Activated CD4-positive, alpha-beta T cell treated with anti-CD3 and anti-CD28 coated beads, Interleukin-2, amount 50 U/mL, for 24 hours (primary cell): ENCODE measurements at places on chromosomes 5 and 9.

DNA sequence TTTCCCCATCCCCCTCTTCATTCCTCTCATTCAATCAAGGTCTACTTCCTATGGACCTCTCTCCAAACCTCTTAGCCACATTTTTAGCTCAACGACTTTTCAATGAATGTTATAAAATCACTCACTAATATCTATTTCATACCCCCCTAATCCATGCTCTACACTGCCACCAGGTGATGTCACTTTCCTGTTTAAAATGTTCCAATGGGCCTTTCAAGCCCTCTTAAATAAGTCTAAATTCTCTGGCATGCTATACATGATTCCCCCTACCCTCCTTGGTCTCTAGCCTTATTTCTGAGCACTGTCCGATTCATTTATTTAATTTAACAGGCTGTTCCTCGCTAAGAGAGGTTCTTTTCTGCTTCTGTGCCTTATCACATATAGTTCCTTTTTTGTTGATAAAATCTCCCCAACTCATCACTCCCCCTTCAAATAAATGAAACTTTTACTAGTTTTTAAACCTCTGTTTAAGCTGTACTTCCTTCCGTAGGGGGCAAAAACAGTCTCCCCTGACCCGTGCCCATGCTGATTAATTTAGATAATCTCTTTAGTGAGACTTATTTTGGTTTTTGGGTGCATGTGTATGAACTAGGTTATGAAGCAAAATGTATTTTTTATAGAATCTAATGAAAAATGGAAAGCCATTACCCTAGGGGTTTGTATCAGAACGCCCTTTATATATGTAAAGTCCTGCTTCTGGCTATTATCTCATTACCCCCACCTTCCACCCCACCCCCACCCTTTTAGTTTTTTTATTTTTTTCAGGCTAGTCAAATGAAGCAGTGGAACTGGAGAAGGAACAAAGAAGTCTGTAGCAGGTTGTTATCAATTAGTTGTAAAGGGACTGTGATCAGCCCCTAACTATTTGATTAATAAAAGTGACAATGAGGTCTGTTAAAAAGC lies 9.0 kb downstream of the ABHD17B start:
- DNase-seq: no peak

GRCh38 chr5:169182797-169183196 lies 118.1 kb downstream of the SLIT3 start:
- DNase-seq: no peak

- DNase-seq: no peak
Measured at GRCh38 chr5:119080936-119081335, 10.0 kb downstream of the DMXL1 start.

DNA sequence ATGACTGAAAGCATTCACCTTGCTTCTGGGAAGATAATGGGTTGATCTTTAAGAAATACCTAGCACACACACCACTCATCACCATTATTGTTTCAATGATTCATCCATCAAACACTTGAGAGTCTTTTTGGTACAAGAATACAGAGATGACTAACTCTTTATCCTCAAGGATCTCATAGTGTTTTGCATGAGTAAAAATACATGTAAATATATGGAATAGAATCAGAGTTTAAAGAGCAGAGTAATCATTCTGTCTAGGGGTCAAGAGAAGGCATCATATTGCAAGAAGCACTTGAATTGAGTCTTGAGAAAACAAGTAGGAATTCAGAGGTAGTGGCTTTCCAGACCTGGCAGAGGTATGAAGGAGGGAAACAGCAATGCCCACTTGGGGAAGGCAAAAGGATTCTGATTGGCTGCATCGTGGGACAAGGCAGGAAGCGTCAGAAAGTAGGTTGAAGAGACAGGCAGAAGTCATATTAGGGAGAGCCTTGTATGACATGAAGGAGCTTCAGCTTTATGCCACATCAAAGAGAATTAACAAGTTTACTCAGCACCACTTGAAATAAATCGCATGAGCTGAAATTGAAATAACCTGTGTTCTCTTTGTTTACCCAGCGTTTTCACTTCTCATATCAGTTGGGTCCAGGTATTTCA lies 542.5 kb downstream of the TLE1 start:
- DNase-seq: no peak

GRCh38 chr5:4405614-4406219 lies 734.4 kb upstream of the ADAMTS16 start:
- no peak for DNase-seq

GRCh38 chr9:112273876-112274275 lies 59.5 kb downstream of the PTBP3 start:
- no peak for DNase-seq

DNA sequence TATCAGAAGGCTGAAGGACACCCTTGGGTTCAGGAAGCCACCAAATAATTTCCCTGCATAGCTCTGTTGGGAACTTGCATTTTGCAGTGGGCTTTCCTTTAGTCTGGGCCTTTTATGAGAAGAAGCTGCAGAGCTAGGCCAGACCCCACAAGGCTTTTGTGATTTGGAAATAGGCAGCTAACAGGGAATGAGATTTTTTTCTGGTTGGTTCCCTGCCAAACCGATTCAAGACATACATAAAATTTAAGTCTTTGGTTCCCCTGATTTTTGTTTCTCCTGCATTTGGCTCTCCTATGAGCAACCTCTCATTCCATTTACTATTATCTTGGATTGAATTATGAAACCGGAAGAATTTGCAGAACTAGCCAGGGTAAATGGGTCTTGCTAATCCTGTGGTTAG lies 81.5 kb upstream of the PTCH1 start:
- DNase-seq: no peak

- no peak for DNase-seq
Measured at GRCh38 chr5:66851306-66851705, 255.1 kb downstream of the MAST4 start.

DNA sequence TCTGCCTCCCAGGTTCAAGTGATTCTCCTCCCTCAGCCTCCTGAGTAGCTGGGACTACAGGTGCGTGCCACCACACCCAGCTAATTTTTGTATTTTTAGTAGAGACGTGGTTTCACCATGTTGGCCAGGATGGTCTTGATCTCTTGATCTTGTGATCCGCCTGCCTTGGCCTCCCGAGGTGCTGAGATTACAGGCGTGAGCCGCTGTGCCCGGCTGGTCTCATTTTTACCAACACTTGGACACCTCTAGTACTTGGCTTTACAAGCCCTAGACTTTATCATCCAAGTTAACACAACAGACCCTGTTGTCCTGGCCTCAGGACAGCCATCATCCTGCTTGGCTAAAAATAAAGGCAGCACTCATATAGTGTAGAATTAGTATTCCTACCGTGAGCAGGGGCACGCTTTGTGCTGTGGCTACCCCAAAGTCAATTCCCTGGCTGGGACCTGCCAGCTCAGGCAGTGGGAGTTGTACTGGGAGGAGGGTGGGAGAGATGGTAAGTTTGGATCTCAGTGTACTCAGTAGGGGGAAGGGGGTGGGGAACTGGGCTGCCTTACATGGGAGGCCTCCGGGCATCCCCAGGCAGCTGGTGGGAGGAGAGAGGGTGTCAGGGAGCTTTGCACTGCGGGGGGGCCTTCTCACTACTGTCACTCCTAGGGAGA lies 6.6 kb downstream of the PDZD2 start:
- no peak for DNase-seq

DNA sequence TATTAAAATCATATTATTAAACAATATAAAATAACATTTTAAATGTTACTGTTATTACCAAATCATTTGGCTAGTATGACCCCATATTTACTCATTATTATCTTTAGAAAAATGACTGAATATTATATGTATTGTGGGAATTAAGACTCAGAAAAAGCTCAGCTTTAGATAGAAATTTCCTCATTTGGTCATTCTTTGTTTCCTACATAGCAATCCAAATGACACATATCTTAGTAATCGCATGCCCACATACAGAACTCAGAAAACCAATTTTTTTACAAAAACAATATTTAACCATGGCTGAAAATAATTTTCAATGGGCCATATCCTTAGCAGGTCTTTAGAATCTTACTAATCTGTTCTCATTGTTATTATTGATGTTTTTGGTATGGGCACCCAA lies 53.8 kb upstream of the TSLP start:
- no peak for DNase-seq

GRCh38 chr5:54860321-54860720 lies 125.1 kb downstream of the ESM1 start:
- DNase-seq: no peak

GRCh38 chr5:176809544-176810080 lies 747 bp upstream of the UNC5A start:
- no peak for DNase-seq

GRCh38 chr9:137186385-137186784 lies 2.0 kb downstream of the ANAPC2 start:
- no peak for DNase-seq

DNA sequence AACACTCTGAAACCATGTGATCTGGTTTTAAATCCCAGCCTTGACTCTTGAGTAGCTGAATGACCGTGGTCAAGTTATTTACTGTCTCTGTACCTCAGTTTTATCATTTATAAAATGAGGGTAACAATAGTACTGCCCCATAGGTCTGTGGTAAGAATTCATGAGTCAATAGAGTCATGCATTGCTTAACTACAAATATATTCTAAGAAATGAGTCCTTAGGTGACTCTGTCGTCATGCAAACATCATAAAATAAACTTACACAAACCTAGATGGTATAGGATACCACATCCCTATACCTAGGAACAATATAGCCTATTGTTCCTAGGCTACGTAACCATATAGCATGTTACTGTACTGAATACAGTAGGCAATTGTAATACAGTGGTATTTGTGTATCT lies 20.3 kb upstream of the ABCA1 start:
- DNase-seq: no peak

GRCh38 chr5:142391058-142391845 lies 66.4 kb upstream of the SPRY4 start:
- DNase-seq: no peak

DNA sequence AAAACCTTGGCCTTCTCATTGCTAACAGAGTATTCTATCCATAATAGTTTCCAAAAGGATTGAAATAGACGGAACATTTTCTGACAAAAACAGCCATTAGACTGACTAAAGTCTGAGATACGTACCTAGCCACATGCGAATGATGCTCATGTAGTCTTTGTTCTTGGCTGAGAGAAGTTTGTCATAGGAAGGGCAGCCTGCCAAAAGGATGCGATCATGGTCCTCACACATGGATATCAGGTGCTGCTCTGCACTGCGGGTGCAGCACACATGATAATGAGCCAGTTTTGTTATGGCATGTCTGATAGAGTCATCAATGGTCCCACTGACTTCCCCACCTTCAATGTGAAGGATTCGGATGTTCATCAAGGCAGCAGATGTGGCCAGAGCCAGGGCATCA lies 12.3 kb downstream of the GNE start:
- DNase-seq: no peak

DNA sequence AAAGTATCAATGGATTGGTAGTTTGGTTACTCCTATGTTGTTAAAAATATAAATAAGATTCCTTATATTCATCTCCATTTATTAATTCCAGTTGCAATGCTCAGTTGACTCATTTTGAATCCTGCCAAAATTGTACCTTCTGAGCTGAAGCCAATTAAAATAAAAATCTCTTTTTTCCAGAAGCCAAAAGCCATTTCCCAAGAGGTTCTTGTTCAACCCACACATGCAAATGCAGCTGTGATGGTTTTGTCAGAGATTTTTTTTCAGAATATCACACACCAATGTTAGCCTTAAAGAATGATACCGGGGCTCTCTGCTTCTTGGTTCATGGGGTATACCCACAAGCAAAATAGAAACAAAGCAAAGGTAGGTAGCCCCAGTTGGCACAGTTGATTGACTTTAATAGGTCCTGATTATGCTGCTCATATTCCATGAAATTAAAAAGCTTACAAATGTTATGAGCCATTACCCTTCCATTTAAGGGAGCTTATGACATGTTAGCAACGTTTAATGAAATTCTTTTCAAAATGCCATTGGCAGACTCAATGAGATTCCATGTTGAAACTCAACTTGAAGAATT lies 208.0 kb downstream of the SGCD start:
- DNase-seq: no peak

GRCh38 chr5:168301593-168302390 lies 10.3 kb downstream of the WWC1 start:
- no peak for DNase-seq

- DNase-seq: no peak
Measured at GRCh38 chr9:28892538-28892937, 1319.3 kb upstream of the C9orf72 start.

DNA sequence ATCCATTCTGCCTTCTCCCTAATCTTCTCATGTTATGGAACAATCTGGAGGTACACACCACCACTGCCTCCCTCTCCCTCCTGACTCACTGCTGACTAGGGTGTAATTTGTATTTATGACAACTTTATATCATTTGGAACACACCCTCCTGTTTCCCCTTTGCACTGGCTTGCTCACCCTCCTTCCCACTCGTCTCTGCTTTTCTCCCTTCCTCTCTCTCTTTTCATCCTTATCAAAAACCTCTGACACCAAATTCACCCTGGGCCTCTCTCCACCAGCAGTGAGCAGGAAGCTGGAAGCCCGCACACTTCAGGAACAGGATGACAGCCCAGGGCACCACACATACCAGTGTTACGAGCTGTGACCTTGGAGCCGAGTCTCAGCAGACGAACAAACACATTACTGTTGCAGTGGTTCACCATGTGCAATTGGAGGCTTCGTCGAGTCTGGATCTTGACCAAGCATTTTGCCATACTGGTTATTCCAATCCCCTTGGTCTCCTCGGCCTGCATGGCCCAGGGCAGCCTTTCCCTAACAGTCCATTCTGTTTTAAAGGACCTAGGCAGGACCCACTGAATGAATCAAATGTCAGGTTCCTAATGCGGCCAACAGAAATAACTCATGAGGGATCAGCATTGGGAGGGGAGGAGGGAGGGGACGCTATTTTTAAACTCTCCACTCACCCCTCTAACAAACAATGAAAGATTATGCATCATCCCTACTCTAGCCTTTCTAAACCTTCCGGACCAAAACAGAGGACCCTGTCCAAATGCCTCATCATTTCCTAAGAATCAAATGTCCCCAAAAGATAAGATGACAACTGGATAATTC lies 203.9 kb upstream of the RASEF start:
- no peak for DNase-seq

GRCh38 chr5:169706071-169706470 lies 69.0 kb downstream of the DOCK2 start:
- DNase-seq: no peak

- DNase-seq: no peak
Measured at GRCh38 chr5:145856285-145856818, 16.5 kb downstream of the GRXCR2 start.

GRCh38 chr5:89106480-89106879 lies 223.5 kb upstream of the MEF2C start:
- no peak for DNase-seq

DNA sequence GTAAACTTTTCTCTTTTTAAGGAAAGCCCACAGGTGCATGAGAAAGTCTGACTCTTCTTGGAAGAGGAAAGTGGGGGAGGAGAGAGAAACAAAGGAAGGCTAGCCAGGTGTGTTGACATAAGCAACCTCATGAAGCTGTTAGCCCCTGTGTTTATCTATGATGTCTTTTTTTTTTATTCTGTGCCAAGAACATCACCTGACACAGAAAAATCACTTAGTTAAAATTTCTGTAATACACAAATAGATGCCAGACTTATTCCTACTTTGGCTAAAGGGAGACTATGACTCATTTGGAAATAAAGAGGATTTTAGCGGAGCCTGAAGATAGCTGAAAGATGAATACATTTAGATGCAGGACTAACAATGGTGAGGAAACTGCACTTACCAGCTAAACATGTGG lies 58.3 kb downstream of the BAAT start:
- DNase-seq: no peak

- DNase-seq: no peak
Measured at GRCh38 chr5:142825378-142826089, 55.4 kb downstream of the ARHGAP26 start.

- DNase-seq: no peak
Measured at GRCh38 chr9:98075332-98075805, 18.8 kb downstream of the NANS start.

- no peak for DNase-seq
Measured at GRCh38 chr9:97773091-97773490, 76.0 kb upstream of the XPA start.

- no peak for DNase-seq
Measured at GRCh38 chr9:84758817-84759216, 89.3 kb downstream of the NTRK2 start.
